ENCODE measurements at places on chromosomes 6 and 20.

- DNase-seq: peak; percentile 68
Observed at GRCh38 chr20:45969712-45970634, 2.0 kb downstream of the ZNF335 start.

DNA sequence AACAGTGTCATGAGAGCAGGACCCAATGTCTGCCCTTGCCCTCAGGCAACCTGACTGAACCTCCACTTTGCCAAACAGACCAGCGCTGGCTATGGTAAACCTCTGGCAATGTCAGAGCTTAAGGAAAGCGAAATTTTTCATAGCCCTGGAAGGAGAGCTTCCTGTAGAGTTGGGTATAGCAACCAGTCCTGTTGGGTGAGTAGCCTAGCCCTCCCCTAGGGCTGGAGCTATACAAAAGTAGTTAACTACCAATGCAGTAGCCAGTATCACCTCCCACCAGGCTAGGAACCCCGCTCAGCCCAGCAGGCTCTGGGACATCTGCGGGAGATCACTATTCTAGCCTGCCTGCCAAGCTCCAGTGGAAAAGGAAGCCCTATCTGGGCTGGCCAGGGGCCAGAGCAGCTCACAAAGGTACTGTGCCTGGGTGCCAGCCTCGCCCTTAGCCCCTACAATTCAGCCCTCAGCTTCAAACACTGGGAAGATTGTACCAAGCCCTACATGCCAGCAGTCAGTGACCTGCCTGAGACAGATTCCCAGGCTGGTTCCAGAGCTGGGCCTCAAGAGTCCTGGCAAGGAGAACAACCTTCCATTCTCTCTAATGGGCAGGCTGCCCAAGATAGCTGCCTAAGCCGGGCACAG is 7.9 kb downstream of the WFDC3 start:
- no peak for DNase-seq

GRCh38 chr20:56628873-56629463 is at the start of gene TFAP2C:
Gene TFAP2C, plus strand, starts transcription at chr20:56629306. Its CDS starts 239 bp downstream, at chr20:56629545.
- no peak for DNase-seq

DNA sequence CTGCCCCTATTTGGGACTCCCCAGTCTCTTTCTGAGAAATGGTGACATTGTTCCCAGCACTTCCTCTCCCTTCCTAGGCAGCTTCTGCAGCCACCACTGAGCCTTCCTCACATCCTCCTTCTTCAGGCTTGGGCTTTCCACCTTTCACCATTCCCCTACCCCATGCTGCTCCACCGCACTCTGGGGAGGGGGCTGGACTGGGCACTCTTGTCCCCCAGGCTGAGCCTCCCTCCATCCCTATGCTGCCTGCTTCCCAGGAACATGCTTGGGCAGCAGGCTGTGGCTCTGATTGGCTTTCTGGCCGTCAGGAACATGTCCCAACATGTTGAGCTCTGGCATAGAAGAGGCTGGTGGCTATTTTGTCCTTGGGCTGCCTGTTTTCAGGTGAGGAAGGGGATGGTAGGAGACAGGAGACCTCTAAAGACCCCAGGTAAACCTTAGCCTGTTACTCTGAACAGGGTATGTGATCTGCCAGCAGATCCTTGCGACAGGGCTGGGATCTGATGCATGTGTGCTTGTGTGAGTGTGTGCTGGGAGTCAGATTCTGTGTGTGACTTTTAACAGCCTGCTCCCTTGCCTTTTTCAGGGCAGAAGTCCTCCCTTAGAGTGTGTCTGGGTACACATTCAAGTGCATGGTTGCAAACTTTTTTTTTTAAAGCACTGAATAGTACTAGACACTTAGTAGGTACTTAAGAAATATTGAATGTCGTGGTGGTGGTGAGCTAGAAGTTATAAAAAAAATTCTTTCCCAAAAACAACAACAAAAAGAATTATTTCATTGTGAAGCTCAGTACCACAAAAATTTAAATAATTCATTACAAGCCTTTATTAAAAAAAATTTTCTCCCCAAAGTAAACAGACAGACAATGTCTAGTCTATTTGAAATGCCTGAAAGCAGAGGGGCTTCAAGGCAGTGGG is 2.1 kb upstream of the CDKN1A start:
- DNase-seq: peak; percentile 63

GRCh38 chr20:48789185-48789668 is 38.6 kb downstream of the PREX1 start:
- DNase-seq: no peak

GRCh38 chr20:50417484-50418235 is 92.5 kb upstream of the PTPN1 start:
- DNase-seq: no peak

GRCh38 chr6:52661551-52661950 is 9.4 kb upstream of the TMEM14A start:
- DNase-seq: no peak

- no peak for DNase-seq
Observed at GRCh38 chr6:151181706-151182363, 57.9 kb upstream of the AKAP12 start.
